ENCODE measurements at places on chromosomes 12 and 14.

GRCh38 chr14:95935228-95935822 lies 58.7 kb downstream of the TUNAR start:
- DNase-seq, result no peak

GRCh38 chr12:66612090-66612775 lies 66.6 kb downstream of the GRIP1 start:
- no peak for DNase-seq

- DNase-seq, result no peak
Observed at GRCh38 chr12:129901254-129901653, 2.6 kb downstream of the TMEM132D start.

DNA sequence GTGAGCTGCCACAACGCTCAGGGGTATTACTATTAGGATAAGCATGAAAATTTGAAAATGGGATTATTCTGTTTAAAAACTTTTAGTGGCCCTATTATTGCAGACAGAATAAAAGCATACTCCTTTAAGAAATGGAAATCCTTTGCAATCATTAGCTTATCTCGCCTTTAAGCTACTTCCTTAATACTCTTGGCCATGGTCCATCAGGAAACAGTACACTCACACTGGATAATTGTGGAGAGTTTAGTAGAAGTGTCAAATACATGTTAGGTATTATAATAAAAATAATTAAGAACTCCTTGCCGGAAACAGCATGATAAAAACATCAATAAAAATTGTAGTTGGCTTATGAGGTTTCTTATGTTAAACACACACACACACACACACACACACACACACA lies 100.4 kb upstream of the PPFIA2 start:
- no peak for DNase-seq

- no peak for DNase-seq
Observed at GRCh38 chr12:39122562-39123204, 217.3 kb upstream of the CPNE8 start.

- DNase-seq, result no peak
Observed at GRCh38 chr14:73958591-73958990, 8.5 kb downstream of the COQ6 start.

- no peak for DNase-seq
Observed at GRCh38 chr12:21831791-21832344, 57.4 kb upstream of the KCNJ8 start.

DNA sequence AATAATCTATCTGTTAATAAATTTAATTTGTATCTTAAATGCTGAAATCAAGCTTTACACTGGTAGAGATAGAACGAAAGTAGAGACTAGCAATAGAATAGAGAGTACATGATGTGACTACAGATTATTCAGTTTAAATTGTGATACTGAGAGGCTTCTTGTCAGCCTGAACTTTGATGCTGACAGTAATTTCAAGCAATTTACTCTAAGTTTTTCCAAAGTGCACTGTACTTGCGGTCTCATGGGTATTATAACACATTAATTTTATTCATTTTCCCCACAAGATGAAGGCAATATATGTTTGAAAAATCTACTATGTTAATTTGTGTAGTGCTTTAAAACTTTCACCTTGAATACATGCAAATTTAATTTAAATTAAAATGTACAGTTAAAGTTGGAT lies 914.0 kb upstream of the FBXO33 start:
- DNase-seq, result no peak

GRCh38 chr12:78863482-78864402 lies 832 bp upstream of the SYT1 start:
- DNase-seq, result no peak

- DNase-seq, result no peak
Observed at GRCh38 chr12:132190012-132190755, 45.9 kb downstream of the NOC4L start.

DNA sequence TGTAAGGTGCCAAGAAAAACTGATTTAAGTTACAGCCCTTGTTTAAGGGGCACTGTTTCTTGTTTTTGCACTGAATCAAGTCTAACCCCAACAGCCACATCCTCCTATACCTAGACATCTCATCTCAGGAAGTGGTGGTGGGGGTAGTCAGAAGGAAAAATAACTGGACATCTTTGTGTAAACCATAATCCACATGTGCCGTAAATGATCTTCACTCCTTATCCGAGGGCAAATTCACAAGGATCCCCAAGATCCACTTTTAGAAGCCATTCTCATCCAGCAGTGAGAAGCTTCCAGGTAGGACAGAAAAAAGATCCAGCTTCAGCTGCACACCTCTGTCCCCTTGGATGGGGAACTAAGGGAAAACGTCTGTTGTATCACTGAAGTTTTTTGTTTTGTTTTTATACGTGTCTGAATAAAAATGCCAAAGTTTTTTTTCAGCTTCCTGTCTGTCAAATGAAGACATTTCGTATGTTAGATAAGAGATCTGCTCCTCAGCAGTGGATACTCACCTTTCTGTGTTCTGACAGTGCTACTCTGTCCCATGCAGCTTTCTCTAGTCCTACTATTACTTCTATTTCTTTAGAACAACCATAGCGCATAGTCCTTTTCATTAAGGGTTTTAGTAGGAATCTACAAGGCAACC lies 1.2 kb upstream of the PA2G4 start:
- DNase-seq, result no peak

- DNase-seq, result no peak
Observed at GRCh38 chr12:33438851-33439586, 600 bp downstream of the SYT10 start.

- no peak for DNase-seq
Observed at GRCh38 chr12:113456199-113456598, 15.5 kb downstream of the LHX5 start.

DNA sequence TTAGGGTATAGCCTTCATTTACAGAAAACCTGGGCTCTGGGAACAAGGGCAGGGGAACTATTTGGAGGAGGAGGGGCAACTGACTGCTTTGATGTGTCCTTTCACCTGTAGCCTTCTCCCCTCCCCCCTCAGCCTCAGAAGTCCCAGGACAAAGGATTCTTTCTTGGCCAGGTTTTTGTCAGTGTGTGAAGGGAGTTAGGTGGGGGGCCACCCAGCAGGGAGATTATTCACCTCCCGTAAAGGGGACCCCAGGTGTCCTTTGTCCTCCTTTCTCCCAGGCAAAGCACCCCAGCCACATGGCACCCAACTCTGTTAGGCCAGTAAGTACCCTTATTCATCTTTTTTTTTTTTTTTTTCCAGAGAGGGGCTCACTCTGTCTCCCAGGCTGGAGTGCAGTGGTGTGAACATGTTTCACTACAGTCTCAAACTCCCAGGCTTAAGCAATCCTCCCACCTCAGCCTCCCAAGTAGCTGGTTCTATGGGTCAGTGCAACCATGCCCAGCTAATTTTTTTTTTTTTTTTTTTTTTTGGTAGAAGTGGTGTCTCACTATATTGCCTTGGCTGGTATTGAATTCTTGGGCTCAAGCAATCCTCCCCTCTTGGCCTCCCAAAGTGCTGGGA lies 723 bp upstream of the NFE2 start:
- DNase-seq, result no peak

DNA sequence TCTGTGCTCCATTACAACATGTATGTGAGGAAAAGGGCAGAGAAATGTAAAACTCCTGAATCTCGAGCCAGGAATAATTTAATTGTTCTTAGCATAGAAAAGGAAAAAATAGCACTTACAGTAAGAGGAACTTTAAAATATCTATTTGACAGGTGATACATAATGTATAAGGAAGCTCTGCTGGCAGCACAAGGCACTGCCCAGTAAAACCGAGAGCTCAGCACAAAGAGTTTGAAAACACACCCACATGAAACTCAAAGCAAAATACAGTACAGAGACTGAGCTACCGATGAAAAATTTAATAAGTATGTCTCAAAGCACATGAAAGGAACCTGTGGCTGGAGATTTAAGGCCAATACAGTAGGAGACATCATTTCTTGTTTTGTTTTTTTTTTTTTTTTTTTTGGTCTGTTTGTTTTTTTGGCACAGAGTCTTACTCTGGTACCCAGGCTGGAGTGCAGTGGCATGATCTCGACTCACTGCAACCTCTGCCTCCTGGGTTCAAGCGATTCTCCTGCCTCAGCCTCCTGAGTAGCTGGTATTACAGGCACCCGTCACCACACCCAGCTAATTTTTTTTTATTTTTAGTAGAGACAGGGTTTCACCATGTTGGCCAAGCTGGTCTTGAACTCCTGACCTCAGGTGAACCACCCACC lies 19.2 kb downstream of the CLIP1 start:
- no peak for DNase-seq

DNA sequence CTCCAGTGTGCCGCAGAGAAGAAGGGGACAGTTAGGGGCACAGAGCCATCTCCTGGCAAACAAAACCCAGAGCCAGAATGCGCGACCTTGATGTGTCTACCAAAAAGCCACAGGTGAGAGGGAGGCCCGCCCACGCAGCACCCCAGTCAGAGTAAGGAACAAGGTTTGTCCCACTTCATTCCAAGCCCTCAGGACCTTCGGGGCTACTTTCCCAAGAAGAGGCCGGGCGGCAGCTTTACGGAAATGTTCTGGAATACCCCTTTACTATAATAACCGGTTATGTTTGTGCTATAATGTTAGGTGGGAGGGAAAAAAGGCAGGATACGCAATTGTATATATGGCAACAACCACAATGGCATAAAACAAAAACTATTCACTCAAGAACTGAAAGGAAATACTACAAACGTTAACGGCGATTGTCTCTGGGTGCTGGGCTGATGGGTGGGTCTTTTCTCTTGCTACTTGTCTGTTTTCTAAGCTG lies 12.3 kb downstream of the CCDC88C start:
- DNase-seq, result peak; percentile 40

DNA sequence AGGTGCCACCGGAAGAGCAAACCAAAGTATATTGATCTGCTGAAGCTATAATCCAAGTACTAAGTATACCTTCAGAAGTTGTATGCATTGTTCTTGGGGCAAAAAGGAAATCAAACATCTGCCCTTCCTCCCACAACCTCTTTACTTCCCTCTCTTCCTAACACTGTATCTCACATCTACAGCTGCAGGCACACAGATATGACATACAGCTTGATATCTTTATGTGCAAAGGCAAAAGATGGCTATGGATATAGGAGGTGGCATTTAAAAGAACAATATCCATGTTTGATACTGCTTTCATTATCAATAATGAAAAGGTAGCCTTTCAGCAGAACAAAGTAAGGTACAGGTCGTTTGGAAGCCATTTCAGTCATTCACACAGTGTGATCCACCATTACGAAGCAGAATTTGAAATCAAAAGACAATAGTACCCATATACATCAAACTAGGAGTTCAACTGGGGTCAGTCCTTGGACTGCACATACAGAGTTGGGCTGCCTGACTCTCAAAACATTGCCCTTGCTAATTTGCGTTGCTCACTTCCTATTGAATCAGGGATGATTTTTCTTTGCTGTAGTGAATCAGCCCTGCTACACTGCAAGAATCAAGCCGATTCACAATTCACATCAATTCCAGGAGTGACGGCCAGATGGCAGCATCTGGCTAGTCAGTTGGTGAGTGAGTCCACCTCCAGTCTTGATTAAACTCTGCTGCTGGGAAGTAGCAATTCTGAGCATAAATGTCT lies 8.9 kb downstream of the ANG start:
- peak; percentile 42 for DNase-seq

DNA sequence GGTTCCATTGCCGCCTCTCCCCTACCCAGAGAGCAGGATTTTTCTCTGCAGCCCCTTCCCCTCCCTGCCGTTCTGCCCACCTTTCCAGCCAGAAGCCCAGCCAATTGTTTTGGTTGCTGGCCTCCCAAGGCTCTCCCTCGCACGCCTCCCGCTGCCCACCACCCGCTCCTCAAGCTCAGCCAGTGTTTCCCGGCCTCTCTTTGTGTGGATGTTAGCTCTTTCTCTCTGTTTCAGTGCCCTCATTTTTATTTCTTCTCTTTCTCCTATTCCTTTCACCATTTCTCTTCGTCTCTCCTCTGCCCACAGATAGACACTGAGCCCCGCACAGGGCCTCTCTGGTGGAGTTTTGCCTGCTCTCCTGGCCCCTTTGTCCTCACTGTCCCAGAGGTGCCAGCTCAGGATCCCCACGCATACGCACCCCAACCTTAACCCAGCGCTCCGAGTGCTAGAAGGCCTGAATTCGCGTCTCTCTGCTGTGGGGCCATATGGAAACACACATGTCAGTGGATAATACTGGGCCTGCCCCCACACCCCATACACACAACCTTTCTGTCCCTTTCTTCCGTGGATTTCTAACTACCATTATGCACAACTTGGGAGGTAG lies 54.9 kb downstream of the SMUG1 start:
- DNase-seq, result no peak

GRCh38 chr12:127294651-127295210 lies 972.2 kb upstream of the TMEM132C start:
- no peak for DNase-seq

GRCh38 chr14:55382483-55382882 lies 29.1 kb downstream of the ATG14 start:
- no peak for DNase-seq

- DNase-seq, result no peak
Observed at GRCh38 chr12:24767016-24767415, 181.9 kb downstream of the BCAT1 start.

DNA sequence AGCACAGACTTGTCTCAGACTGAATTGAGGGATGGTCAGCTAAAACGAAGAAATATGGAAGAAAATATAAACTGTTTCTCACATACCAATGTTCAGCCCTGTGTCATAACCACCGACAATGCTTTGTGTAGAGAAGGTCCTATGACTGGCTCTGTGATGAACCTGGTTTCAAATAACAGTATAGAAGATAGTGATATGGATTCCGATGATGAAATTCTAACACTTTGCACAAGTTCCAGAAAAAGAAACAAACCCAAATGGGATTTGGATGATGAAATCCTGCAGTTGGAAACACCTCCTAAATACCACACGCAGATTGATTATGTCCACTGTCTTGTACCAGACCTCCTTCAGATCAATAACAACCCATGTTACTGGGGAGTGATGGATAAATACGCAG lies 7.9 kb upstream of the MAPK1IP1L start:
- DNase-seq, result no peak
